ENCODE measurements at places on chromosomes 3 and 15.
A peak's percentile ranks its signal among the peaks of the same experiment; 100 is the strongest.

DNA sequence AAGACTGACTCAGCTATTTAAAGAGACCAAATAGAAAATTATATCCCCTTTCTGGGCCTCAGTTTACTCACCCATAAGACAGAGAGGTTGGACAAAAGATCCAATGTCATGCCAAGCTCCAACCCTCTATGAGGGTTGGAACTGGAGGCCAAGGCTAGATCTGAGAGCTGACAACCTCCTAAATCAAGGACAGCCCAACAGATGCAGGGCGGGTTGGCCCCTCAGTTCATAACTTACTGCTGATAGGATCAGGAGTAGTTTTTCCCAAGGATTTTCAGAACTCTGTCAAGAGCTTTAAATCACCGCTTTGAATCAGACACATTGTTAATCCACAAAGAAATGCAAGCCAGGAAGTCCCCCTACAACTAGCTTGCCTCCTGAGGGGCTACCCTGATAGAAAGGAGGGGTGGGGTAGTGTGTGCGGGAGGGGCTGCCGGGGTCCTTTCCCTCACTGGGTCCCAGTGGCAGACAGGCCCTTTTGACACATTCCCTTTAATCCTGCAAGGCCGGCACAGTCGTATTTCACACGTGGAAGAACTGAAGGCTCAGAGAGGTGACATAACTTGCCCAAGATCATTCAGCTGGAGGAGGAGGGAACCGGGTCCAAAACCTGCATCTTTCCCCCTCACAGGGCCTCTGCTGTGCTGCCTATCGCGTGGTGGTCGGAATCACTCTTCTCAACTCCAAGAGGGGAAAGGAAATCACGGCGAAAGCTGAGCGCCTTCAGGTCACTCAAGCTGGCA is 21.4 kb downstream of the BMF start:
- DNase-seq = no peak

- no peak for DNase-seq
Observed at GRCh38 chr15:33662014-33662413, 306.3 kb upstream of the CHRM5 start.

DNA sequence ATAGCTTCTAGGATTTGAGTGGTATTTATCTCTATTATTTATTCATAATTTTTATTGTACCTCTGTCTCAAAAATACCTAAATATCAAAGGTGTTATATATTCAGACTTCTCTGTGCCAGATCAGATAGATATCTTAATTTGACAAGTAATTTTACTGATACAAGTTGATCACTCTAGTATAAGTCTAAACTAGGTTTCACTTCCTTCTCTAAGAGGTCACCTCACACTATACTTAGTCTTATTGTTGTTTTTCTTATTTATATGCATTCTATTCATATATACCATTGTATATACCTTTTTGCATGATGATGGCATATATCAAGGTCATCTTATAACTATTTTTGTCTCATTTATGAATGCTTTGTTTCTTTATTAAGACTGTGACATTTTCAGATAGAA is 26.4 kb upstream of the HGD start:
- no peak for DNase-seq

- DNase-seq = no peak
Observed at GRCh38 chr3:41698898-41699297, 263.0 kb downstream of the ULK4 start.

DNA sequence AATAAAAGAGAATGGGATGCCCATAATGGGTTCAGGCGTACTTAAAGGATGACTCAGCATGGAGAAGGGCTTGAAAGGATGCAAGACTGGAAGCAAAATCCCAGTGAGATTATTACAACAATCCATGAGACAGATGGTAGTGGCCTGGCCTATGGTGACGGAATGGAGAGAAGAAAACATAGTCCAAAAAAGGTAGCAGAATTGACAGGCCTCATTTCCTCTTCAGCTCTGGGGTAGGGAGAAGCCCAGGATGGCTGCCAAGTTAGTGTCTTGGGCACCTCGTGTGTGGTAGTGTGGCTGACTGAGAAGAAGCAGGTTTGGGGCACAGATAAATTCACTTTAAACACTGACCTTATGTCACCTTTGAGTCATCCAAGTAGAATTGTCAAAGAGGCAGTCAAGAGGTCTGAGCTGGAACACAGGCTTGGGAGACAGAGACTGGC is 18.1 kb downstream of the MB21D2 start:
- DNase-seq = no peak

DNA sequence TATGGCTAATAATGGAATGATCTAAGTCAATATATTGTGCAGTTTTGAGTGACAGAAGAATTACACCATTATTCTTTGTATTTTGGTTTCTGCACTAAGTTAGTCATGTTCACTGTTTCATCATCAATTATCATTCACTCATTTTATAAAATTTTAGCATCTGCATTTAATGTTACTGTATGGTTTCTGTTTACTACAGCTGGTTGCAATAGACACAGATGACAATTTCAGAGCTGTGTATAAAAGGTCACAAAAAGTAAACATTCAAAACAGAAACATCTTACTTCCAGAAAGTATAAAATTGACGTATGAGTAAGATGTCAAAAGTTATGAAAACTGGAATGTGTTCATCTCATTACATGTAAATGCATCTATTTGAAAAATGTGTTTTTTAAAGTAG is 111.1 kb upstream of the GBE1 start:
- no peak for DNase-seq

DNA sequence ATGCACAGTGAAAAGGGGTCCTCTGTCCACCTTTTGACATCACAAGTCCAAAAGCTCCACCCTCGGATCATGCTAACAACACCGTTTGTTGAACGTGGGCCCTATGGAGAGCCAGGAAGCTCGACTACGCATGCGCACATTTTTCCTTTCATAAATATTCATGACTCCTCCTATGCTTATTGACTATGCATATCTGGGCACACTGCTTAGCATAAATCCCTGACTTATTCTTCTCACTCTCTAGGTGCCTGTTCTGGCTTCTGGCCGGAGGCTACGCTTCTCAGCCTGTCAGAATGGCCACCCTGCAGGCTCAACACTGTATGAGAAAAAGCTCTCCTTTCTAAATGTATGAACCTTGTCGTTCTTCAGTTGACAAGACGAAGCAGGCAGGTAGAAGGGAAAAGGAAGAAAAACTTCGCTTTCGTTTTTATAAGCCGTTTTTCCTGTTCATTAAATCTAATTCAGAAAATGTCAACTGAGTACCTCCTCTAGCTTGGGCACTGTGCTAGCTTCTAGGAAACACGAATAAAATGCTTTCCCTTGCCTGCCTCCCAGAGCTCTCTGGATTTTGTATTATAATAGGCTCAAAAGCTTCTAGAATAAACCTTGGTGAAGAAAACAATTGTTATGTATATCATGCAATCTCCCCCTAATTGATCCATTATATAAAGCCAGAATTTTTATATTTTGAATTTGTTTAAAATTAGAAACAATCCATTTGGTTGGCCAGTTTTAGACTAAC is 207.7 kb downstream of the ATP10A start:
- DNase-seq = no peak

GRCh38 chr3:114953800-114954199 is 193.3 kb downstream of the ZBTB20 start:
- no peak for DNase-seq

DNA sequence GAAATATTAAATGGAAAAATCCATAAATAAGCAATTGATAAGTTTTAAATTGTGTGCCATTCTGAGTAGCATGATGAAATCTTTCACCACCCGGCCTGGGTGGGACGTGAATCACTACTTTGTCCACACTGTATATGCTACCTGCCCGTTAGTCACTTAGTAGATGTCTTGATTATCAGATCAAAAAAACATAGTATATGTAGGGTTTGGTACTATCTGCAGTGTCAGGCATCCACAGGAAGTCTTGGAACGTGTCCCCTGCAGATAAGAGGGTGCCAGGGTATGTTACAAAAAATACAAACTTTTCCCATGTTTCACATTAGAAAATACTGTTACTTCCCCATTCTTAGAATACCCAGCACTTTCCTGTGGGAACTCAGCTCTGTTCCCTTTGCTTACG is 35.2 kb downstream of the FAM81A start:
- no peak for DNase-seq

GRCh38 chr3:30073622-30074021 is 532.8 kb upstream of the TGFBR2 start:
- no peak for DNase-seq

GRCh38 chr3:17775073-17775472 is 32.6 kb upstream of the TBC1D5 start:
- DNase-seq = peak; percentile 4

GRCh38 chr3:139561959-139562676 is 22.6 kb upstream of the RBP1 start:
- no peak for DNase-seq

DNA sequence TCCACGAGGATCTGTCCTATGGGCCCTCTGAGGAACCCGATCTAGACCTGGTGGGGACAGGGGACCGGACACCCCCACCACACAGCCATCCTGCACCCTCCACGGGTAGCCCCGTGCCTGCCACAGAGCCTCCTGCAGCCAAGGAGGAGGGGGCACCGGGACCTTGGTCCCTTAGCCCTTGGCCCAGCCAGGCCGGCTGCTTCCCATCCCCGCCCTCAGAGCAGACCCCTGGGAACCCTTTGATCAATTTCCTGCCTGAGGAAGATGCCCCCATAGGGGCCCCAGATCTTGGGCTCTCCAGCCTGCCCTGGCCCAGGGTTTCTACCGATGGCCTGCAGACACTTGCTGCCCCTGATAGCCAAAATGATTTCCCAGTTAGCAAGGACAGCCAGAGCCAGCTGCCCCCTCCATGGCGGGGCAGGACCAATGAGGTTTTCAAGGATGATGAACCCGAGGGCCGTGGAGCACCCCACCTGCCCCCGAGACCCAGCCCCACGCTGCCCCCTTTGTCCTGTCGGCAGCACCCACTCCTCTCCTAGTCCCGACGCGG is 91.5 kb downstream of the TBC1D2B start:
- DNase-seq = no peak
